HFFc6 (cell line): ENCODE measurements at places on chromosomes 5 and 9. TPM values are rescaled to one million over a fixed set of nuclear protein-coding genes. Genes with fewer than 3 reads are reported as not detected.

DNA sequence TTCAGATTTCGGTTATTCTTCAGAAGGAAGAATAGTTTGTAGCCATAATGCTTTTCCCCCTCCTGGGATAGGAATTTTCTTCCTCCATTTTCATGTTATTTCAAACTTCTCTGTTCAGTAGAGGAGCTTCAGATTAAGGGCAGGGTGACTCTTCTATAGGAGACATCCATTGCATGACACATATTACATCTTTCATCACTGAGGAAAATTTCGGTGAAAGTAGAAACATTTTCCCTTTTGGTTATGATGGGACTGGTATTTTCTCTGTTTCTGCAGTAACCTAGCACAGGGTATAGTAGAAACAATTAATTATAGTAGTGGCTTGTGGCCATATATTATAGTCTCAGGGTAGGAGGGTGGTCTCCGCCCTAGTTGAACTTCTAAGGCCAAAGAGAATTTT lies 1.1 kb downstream of the IPO11 start:
- no peaks in the 10 kb centered on the region for H3K27me3 ChIP-seq
- no peak for DNase-seq
- peak overlapping the region; percentile 97 for H3K27ac ChIP-seq
- H3K36me3 ChIP-seq: no peaks in the 10 kb centered on the region
- peak overlapping the region; percentile 88 for H3K4me3 ChIP-seq

GRCh38 chr5:110094109-110094508 lies 404.4 kb downstream of the MAN2A1 start:
- no peak for DNase-seq
- no peaks in the 10 kb centered on the region for H3K4me1 ChIP-seq
- H3K4me3 ChIP-seq: no peak overlapping the region
- no peak overlapping the region for H3K27ac ChIP-seq
- H3K27me3 ChIP-seq: no peaks in the 10 kb centered on the region

DNA sequence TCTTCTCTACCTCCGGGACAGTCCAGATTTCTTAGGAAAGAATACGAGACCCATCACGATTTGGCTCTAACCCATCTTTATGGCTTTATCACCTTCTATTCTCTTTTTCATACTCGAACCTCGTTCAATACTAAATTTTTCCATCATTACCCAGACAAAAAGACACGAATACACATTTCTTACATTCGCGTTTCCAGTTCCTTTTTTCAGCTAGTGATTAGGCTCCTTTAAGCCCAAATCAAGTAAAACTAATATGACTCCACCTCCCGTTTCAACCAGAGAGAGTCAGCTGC lies 506 bp downstream of the ZBTB6 start:
- no peaks in the 10 kb centered on the region; the same call in 1 of the 2 replicates for H3K27me3 ChIP-seq
- H3K27ac ChIP-seq: peak overlapping the region; percentile 94
- H3K4me3 ChIP-seq: peak overlapping the region; percentile 96
- DNase-seq: no peak
- H3K4me1 ChIP-seq: peaks cover 25% of the 10 kb centered on the region

- H3K4me3 ChIP-seq: no peak overlapping the region
- peaks cover 2% of the 10 kb centered on the region for H3K27me3 ChIP-seq
- peaks cover 29% of the 10 kb centered on the region for H3K4me1 ChIP-seq
- no peak overlapping the region for H3K27ac ChIP-seq
- H3K36me3 ChIP-seq: no peaks in the 10 kb centered on the region
- DNase-seq: no peak
Measured at GRCh38 chr9:88783711-88784083, 207.6 kb upstream of the S1PR3 start.

- peaks cover 2% of the 10 kb centered on the region; the same call in 1 of the 2 replicates for H3K27me3 ChIP-seq
- no peak for DNase-seq
- no peak overlapping the region for H3K4me3 ChIP-seq
- H3K27ac ChIP-seq: no peak overlapping the region
- H3K36me3 ChIP-seq: peaks cover 5% of the 10 kb centered on the region
- peaks cover 26% of the 10 kb centered on the region for H3K4me1 ChIP-seq
Measured at GRCh38 chr5:134145041-134145757, 30.7 kb downstream of the TCF7 start.

GRCh38 chr9:90029386-90029785 lies 424.6 kb downstream of the GADD45G start:
- DNase-seq: no peak
- H3K4me1 ChIP-seq: no peaks in the 10 kb centered on the region
- no peak overlapping the region for H3K4me3 ChIP-seq
- H3K36me3 ChIP-seq: 0 out of 2 replicates have a peak, but pooled peaks cover 6% of the 10 kb centered on the region

GRCh38 chr9:107487521-107488374 lies 1.8 kb downstream of the KLF4 start:
- H3K27me3 ChIP-seq: peaks cover 8% of the 10 kb centered on the region
- no peak overlapping the region for H3K27ac ChIP-seq
- DNase-seq: no peak
- no peaks in the 10 kb centered on the region for H3K36me3 ChIP-seq

The FOXD4L4 gene
- total RNA-seq: 0.14 TPM in 1 of 3 replicates, not detected in the others

The CDKN2B gene
- total RNA-seq: 9.6 and 15.3 TPM in 2 replicates

The PLEKHG4B gene
- 0.18 to 4.3 TPM (median 0.49 TPM) in 3 replicates for total RNA-seq

The HTR1A gene
- not detected in 2 replicates for total RNA-seq

The MEIKIN gene
- not detected in 3 replicates for total RNA-seq

The HRH2 gene
- not detected in 3 replicates for total RNA-seq
